ENCODE measurements at places on chromosomes 11 and 22.

DNA sequence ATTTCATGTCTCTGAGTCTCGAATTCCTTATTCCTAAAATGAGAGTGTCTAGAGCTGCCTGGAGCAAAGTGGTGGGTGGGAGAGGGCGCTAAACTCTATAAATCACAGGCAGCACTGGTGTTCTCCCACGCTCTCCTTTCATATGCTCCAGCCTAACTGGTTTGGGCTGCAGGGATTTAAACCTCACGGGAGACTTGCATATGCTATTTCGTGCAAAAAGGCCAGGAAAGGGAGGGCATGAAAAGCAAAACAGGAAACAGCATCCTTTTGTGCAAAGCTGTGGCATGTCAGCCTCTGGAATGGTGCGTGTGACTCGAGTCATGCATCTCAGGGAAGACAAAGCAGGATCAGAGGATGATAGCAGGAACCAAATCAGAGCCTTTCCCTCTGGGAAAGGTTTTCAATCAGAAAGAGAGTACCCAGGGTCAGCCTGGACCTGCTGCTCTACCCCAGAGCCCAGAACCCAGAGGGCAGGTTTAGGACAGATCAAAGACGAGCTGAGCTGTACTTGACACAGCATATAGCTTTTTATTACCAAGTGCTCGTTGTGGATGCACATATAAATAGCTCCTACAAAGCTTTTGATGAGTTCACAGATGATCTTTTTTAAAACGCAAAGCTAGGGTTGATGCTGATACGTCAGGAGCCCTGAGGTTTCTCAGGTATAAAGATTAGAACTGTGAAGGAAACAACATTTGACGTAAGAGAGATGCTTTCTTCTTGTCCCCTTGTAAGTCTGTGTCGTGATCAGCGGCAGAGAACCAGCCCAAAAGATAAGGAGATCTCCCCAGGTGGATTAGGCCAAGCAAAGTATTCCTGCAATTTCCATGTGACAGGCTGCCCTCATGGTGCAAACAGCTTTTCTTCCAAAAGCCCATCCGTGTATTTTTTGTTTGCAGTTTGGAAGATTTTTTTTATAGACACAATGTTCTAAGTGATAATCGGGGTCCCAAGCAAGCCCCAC, 46.2 kb upstream of the YWHAH start:
- no peak for DNase-seq

DNA sequence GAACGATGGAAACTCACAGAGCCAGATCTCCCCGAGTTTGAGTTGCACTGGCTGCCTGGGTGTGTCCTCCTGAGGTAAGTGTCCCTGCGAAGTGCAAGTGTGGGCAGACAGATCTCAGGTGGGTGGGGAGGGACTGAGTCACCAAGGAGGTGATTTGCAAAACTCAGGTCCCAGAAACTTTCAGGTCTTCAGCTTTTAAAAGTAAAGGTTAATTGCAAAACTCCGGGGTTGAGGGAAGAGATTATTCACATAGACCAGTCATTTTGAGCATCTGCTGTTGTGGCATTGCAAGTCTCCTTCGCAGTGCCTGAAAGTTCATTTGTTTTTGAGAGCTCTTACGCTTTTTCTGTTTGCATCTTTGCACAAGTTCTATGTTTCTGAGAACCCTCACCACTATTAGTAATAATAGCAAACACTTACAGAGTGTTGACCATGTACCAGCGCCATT, 7.1 kb downstream of the CD44 start:
- DNase-seq = peak; percentile 64

DNA sequence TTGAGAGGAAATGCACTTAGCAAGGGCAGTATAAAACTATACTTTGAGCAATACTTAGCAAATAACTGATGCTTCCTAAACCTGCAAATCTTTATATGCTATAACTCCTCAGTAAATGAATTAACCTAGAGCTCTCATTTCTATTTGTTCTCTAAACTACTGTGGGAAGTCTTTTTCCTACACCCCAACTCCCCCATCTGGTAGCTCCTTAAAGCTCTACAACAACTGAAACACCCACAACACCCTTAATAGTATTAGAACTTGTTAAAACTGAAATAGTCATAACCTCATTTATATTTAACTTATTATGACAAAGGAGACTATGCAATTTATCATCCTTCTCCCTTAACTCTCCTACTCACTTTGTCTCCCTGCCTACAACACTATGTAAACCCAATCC, 43.4 kb downstream of the GUCY1A2 start:
- DNase-seq = no peak

GRCh38 chr11:134815404-134815803, 403.4 kb upstream of the B3GAT1 start:
- no peak for DNase-seq

- peak; percentile 2 for DNase-seq
Observed at GRCh38 chr11:44066732-44067141, 667 bp downstream of the ACCS start.

DNA sequence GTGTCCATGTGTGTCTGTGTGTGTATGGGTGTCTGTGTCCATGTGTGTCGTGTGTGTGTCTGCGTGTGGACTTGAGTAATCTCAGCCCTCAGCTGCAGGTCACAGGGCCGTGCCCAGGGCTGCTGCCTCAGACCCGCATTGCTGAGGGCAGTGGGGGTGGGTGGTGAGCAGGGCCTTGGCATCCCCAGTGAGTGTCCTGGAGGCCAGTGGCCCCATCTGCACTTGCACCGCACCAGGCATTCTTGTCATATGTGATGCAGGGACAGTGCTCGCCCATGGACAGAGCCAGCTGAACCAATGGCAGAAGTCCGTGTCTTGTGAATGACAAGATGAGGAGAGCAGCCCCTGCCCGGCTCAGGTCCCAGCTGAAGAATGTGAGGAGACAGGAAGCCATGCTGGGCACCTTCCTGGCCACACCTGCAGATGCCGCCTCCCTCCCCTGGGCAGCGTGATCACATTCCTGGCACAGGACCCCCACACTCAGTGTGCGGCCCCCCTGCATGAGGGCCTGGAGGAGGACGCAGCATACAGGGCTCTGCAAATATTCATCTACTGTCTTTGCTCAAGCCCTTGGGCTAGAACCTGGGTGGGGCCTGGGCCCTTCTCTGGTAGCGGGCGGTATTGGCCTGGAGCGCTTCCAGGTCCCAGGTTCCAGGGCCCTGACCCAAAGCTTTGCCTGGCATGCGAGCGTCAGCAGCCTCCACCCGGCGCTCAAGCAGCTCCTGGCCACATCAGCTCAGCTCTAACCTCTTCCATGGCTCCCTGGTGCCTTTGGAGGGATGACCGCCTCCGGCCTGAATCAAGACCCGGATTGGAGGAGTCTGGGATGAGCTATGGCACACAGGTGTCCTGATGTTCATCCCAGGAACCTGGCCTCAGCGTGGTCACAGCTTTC, 3.9 kb downstream of the ALDH3B2 start:
- DNase-seq = no peak

GRCh38 chr11:94550513-94550912, 6.8 kb downstream of the FUT4 start:
- no peak for DNase-seq

DNA sequence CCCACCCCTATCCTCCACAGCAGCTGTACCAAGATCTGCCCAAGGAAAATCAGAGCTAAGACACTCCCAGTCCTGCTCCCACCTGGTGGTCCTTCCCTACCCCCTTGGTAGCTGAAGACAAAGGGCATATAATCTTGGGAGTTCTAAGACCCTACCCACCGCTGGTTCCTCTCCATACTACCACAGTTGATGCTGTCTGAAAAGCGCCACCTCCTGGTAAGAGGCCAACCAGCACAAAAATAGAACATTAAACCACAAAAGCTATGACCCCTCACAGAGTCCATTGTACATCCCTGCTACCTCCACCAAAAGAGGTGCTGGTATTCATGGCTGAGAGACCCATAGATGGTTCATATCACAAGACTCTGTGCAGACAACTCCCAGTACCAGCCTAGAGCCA, 161.5 kb upstream of the ARHGAP42 start:
- no peak for DNase-seq

GRCh38 chr11:67648796-67649613, 1.5 kb downstream of the ACY3 start:
- no peak for DNase-seq

- no peak for DNase-seq
Observed at GRCh38 chr11:2542406-2542805, 97.6 kb downstream of the KCNQ1 start.

- DNase-seq = no peak
Observed at GRCh38 chr11:1873048-1873812, 18.5 kb downstream of the PRR33 start.

- DNase-seq = no peak
Observed at GRCh38 chr11:69917529-69917928, 98.3 kb upstream of the FGF3 start.

DNA sequence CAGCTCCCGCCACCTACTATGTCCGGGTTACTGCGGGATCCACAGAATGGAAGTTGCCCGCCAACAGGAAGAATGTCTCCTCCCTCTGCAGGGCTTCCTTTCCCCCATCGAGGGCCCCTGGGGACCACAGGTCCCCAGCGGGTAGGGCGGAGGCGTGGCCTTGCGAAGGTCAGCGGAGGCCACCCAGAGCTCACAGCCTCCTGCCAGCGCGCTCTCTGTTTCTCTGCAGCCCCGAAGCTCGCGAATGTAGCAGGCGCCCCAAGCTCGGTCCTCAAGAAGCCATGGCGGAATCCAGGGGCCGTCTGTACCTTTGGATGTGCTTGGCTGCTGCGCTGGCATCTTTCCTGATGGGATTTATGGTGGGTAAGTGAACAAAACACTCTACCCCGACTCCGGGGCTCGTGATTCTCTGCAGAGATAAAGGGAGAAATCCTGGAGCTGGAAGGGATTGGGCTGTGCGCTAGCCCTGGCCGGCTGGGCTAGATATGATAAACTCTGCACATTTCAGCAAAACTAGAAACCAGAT, at the start of gene NAALAD2:
TSS of gene NAALAD2 (plus strand) at position 186 of the 526 bp plus-strand sequence. CDS start at position 282, 96 bp downstream.
- DNase-seq = no peak

DNA sequence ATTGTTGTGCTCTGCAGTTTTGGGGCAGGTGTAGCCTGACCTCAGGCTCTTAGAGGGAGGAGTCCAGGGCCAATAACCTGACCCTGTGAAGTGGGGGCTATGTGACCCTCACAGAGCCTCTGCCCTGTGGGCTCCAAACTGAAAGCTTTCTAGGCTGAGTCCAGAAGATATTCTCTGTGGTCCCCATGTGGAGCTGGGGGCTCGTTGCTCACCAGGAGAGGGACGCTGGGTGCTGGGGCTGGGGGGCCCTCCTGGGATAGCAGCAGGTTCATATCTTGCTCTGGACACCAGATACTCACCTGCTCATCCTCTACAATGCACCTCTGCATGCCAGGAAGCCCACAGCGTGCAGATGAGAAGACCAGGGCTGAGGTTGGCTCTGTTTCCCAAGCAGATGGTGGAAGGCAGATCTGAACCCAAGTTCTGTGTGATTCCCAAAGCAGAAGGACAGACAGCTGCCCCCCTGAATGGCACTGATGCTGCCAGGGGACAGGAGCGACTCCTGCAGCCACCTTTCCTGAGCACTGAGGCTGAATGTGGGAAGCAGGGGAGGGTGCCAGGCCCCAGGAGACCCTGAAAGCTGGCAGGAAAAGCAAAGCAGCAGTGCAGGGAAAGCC, 1022.0 kb downstream of the TBC1D22A start:
- no peak for DNase-seq

DNA sequence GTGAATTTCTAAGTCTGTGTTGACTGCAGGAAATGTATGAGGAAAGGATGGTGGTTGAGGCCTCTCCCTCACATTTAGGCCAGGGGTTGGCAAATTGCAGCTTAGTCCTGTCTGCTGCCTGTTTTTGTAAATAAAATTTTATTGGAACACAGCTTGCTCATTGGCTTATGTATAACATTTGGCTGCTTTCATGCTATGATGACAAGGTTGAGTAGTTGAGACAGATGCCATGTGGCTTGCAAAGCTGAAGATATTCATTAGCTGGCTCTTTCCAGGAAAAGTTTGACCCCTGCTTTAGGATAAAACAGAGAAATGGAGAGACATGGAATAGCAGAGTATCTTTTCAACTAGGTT, 46.2 kb downstream of the BCR start:
- no peak for DNase-seq

DNA sequence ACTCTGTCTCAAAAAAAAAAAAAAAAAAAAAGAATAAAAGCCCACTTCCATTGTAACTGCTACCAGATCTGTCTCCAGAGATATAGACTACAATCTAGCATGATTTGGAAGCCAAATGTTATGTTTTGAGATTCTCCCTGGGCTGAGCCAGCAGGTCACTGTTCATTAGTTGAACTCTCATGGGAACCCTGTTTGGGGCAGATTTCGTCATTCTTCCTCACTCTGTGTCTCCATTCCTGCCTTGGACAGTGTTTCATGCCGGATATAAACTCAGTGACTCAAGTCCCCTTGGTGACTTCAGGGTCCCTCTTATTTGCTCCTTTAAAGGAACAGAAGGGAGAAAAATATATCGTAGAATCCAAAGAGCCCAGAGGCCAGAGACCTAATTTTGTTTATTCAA, 378.1 kb downstream of the LARGE1 start:
- DNase-seq = no peak

DNA sequence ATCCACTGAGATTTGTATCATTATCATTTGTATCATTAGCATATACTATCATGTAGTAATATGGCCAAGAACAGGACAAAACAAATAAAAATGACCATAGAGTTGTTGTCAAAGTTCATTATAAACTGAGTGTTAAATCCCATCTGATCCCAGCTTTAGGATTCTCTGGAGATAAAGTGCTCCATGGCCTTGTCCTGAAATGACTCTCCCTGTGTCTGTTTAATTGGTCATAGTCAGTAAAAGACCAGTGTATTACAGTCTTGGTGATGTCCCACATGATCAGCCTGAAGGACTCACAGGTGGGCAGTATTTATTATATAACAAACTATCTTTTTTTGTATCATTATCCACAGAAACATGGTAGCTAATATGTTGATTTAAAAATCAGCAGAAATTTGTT, 361.6 kb downstream of the TMEM135 start:
- DNase-seq = no peak

DNA sequence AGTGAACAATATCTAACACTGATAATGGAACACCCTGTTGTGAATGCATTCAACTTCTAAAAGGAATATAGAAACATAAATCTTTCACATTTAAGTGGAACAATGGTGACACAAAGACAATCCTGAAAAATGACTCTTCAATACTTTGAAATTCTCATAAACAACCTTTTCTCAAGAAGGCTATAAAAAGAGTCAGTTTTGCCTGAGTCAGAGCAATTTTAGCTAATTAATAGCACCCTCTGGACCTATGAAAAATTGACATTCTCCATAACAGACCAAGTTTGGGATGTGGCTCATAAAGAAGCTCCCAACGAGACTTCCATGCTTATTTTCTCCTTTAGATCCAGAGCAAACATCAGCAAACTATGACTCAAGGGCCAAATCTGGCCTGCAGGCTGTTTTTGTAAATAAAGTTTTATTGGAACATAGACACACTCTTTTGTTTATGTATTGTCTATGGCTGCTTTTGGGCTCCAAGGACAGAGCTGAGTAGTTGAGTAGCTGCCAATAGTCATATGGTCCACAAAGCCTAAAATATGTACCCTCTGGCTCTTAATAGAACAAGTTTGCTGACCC, 108.0 kb downstream of the MAML2 start:
- no peak for DNase-seq

- DNase-seq = no peak
Observed at GRCh38 chr11:126525216-126525615, 169.7 kb downstream of the ST3GAL4 start.

DNA sequence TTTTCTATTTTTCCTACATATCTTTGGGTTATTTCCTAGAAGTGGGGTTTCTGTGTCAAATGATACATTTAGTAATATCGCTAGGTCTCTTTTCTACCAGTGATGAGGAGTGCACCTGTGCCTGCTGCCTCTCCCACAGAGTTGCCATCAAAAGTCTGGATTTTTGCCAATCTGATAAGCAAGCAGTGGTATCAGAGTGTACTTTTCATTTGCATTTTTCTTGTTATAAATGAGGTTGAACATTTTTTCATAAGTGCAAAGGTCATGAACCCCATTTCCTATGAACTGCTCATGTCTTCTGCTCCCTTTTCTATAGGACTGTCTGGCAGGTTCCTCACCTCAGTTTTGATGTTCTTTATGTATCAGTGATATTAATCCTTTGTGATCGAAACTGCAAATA, 1.7 kb downstream of the TRPM5 start:
- DNase-seq = peak; percentile 73
